ENCODE measurements at places on chromosomes 2 and 18. TPM values are rescaled to one million over a fixed set of nuclear protein-coding genes. Genes with fewer than 3 reads are reported as not detected.

DNA sequence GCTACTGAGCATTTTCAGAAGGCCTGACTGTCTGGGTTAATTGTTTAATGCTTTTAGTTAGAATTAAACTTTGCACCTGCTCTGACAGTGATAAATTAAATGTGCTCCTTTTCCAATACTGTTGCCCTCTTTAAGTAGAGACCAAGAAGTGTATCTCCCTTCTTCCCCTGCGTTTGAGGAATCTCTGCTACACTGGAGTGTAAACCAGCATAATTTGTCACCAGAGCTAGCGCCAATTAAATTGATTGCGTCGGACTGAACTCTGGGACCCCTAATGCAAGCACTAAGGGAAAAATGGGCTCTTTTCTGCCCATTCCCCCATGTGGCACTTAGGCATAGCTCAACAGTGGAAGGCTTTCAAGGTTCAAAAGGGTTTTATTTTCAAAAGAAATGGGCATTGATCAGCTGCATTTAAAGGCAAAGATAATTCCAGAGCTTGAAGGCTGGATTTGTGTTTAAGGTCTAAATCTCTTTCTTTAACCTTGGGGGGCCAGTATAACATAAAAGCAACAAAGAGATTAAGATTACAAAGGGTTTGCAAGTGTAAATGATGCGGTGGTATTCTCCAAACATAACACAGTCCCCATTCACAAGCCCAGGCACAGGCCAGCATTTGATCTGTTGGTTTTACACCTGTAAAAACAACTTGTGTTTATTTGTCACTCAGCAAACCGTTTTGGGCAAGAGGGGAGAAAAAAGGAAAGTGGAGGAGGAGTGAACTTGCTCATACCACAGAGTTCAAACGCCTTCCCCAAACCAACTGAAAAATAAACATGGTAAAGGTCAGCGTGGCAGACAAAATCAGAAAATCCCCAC lies 427.6 kb downstream of the BCL11A start:
- DNase-seq, result no peak

DNA sequence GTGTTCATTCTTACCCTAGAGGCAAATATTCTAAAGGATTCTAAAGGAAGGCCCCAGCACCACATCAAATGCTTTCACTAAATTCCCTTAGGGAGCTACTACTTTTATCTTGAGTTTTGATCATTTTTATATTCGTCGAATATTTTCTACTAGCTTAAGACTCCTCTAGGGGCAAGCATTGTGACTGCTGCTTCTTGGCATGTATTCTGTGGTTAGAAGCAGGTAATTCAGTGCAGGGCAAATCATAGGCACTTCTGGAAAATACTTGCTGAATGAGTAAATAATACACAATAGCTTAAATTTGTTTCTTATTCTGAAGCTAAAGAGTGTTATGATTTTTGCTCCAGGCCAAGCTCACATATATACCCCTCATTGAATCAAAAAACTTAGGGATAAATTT lies 136.4 kb downstream of the LRP2 start:
- no peak for DNase-seq

DNA sequence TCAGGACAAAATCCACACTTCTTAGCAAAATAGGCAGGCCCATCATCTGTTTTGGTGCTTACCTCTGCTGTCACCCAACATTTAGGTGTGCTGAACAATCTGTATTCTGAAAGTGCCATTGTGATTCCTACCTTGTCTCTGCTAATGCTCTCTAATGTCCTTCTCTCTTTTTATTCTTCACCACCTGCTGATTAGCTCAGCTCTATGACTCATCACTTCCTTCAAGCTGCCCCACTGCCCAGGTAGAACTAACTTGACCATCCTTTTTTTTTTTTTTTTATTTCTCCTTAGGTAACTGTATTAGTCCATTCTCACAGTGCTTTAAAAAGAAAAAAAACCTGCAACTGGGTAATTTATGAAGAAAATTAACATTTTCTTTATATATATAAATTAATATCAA lies 478.7 kb upstream of the POU3F3 start:
- no peak for DNase-seq

- DNase-seq, result no peak
Measured at GRCh38 chr2:134679745-134680144, 39.1 kb downstream of the TMEM163 start.

DNA sequence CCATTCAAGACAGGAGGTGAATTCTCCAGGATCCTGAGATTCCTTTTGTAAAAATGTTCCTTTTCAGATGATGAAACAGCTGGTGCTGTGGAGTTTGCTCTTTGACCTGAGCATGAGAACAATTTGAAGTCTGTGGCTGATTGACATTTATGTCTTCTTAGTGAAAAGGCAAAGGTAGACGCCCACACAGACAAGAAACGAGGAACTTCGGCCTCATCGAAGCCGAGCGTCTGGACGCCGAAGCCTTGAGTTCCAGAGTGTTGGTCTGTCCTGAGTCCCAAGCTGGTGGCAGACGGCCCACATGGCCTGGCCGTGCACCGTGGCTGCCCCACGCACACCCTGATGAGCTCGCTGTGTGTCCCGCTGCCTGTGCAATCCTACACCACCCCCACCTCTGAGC lies 20.7 kb upstream of the SNTG2 start:
- DNase-seq, result no peak

- DNase-seq, result no peak
Measured at GRCh38 chr2:206530727-206531126, 87.4 kb downstream of the ADAM23 start.

DNA sequence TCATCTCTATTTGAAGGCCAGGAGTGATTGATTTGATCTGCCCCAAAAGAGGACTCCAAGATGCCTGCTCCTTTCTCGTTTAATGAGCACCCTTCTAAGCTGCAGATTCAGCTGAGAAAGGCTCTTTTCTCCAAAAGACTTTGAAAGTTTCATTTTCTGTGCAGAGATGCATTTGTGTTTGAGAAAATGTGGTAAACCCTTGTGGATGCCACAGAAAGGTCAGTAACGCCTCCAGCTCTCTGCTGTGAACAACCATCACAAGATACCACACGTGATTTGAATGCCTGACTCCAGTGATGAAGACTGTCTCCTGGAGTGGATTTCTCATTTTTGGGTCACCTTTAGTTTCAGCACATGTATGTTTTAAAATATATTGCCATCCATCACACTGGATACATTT lies 35.0 kb upstream of the CCDC85A start:
- DNase-seq, result no peak

- no peak for DNase-seq
Measured at GRCh38 chr2:8629402-8629801, 52.5 kb upstream of the ID2 start.

DNA sequence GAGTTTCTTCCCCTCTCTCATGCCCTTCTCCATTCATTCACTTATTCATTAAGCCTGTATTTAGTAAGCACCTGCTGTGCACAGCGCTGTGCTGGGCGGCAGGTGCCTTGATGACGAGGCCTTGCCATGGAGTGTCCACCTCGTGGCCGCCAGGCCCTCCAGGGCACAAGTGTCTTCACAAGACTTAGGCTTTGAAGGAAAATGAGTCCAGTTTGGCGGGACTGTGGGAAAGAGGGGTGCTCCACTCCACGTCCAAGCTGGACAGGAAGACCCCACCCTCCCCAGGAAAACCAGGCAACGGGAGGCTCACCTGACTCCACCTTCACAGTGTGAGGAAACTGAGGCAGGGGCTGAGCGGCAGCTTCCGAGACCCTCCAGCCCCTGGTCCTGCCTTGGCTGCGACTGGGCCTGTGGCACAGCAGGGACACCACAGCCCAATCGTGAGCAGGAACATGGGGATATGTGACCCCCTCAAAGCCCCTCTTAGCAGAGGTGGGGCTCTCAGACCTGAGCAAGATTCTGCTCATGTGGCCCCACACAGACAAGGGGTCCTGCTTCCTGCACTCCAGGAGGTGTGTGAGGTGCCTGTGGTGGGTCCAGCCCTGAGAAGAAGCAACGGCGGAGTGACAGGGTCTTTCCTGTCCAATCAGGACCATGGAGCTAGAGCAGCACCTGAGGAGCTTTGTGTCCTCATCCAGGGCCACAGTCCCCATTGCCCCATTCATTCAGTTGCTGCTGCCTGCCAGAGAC lies 110.3 kb upstream of the ODC1 start:
- DNase-seq, result no peak

DNA sequence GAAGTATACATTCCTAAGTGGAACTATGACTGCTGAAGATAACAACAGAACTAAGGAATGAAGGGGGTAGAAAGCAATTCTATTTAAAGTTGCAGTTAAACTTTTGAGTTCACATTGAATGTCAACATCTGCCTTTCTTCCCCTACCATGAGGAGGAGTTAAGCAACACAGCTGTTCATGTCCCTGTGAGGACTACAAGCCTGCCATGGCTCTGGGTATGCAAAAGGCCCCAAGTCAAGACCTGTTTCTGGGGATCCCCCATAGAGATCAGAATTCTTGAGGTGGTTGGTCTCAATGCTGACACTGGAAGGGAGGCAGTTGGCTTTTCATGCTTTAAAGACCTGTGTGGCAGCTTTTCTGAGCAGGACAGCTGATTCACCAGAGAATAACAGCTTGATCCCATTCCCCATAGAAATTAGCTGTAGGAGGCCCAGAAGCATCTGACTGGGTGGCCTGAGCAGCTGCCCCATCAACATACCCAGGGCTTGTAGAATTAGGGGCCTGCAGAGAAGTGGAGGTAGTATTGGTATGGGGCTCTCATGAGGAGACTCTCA lies 131.0 kb downstream of the SETBP1 start:
- no peak for DNase-seq

GRCh38 chr2:202599105-202599504 lies 35.7 kb upstream of the FAM117B start:
- no peak for DNase-seq

DNA sequence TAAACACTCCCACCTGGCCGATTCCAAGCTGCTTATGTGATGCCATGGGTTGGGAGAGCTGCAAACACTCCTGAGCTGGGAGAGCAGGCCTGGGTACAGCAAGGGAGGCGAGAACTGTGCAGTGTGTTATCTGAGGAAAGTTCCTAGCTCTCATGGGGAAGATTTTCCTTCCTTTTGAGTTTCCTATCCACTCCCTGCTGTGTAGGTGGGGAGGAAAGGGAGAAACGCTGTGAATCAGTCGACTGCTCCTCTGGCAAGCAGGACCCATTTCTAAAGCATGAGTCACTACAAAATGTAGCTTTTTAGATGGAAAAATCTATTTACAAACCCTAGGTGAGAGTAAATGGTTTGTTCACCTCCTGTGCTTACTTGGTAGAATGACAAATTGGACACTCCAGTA lies 80.4 kb downstream of the SH3RF3 start:
- DNase-seq, result no peak

- DNase-seq, result no peak
Measured at GRCh38 chr2:156087875-156088274, 244.6 kb downstream of the NR4A2 start.

GRCh38 chr18:79624356-79625170 lies 55.0 kb upstream of the CTDP1 start:
- DNase-seq, result no peak

GRCh38 chr2:66390811-66391210 lies 44.1 kb upstream of the MEIS1 start:
- no peak for DNase-seq

DNA sequence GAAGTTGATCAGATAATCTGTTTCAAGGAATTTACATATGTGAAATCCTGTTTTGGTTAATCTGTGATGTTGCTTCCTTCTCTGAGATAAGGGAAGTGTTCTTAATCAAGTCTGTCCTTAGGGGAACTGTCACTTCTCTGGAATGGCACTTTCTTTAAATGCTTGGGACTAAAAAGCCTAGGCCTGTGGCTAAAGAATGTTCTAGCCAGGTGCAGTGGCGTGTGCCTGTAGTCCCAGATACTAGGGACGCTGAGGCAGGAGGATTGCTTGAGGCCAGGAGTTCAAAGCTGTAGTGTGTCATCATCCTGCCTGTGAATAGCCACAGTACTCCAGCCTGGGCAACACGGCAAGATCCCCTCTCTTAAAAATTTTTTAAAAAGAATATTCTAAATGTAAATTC lies 217.6 kb upstream of the SIX3 start:
- no peak for DNase-seq

- DNase-seq, result peak; percentile 75
Measured at GRCh38 chr2:126886211-126886915, 12.3 kb upstream of the TEX51 start.

GRCh38 chr2:126824663-126825062 lies 74.0 kb upstream of the TEX51 start:
- no peak for DNase-seq

- DNase-seq, result no peak
Measured at GRCh38 chr2:69436596-69436937, 668 bp downstream of the NFU1 start.

- DNase-seq, result no peak
Measured at GRCh38 chr2:15869871-15870270, 70.5 kb upstream of the MYCN start.

Gene BOLL
- polyA plus RNA-seq, result not detected

Gene TCF4
- 8.5 TPM for polyA plus RNA-seq

Gene RUFY4
- polyA plus RNA-seq, result 0.08 TPM

Gene DYSF
- polyA plus RNA-seq, result 12.0 TPM

Gene GAL3ST2
- polyA plus RNA-seq, result not detected

Gene ERICH2
- 3.0 TPM for polyA plus RNA-seq

Gene DPP4
- polyA plus RNA-seq, result 9.6 TPM

Gene ARL5A
- 9.0 TPM for polyA plus RNA-seq

Gene MOGAT1
- polyA plus RNA-seq, result 5.5 TPM

Gene DNAH6
- 0.32 TPM for polyA plus RNA-seq

Gene FAM110C
- 4.9 TPM for polyA plus RNA-seq
